ENCODE measurements at places on chromosomes 4 and X.

GRCh38 chrX:120426599-120426998 lies 42.5 kb downstream of the LAMP2 start:
- DNase-seq = no peak

- DNase-seq = no peak
These were observed 2008.5 kb upstream of the TENM3 start for GRCh38 chr4:180234730-180235129.

- DNase-seq = no peak
These were observed 26.7 kb upstream of the TBC1D19 start for GRCh38 chr4:26557164-26557563.

DNA sequence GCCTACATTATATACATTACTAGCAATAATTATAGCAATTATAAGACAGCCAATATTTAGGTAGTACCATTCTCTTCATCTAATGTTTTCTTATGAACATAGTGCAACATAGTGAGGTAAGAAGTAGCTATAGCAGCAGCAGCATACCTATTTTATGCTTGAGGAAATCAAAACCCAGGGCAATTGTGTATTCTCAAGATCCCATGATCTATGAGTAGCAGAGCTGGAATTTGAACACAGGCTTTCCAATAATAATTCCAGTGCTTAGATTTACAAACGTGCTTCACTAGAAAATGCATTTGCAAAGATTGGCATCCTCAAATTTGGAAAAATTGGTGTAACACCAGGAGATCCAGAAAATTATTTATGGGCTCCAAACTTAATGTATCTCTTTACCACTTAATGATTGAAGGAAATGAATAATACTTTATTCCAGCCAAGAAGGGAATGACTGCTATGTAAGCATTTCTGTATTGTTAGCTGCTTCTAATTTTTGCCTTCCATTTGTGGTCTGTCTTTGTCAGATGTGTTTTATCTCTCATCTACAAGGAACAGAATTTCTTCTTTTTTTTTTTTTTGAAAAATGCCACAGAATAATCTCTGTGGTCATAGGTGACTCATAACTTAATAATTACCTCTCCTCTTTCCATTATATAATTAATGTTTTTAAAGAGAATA lies 451.1 kb downstream of the ARAP2 start:
- no peak for DNase-seq

Data from HL-60 (cell line).